Left ventricle myocardium inferior (tissue), 1 donor: ENCODE measurements at places on chromosomes 11 and 22.

DNA sequence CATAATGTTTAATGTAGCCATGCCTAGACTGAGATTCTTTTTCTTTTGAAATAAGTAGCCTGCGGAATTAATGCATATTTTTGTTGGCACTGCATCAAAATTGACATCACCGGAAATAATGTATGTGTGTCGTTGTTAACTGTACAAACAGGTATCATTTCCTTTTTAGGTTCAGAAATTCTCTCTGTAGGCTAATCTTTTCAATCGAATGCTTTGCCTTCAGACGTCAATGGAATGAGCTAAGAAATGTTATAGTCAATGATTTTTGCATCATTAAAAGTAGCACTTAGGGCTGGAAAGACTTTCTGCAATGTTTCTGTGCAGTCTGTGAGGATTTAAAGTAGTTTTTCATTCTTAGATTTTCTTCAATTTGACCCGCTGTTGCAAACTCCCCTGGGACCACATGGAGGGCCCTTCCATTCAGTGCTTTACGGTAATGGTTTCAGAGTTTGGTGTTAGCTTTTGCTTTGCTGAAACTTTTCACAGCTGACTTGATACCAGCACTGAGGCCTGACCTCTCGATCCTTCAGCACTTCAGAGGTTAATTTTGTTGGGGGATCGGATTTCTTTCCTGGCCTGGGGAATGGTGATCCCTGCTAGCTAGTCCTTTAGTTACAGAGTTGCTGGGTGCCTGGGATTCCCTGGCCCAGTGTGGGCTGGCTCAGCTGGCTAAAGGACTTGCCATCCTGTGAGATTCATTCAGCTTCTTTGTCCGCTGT lies 137.8 kb downstream of the DBX1 start:
- DNase-seq, result no peak

DNA sequence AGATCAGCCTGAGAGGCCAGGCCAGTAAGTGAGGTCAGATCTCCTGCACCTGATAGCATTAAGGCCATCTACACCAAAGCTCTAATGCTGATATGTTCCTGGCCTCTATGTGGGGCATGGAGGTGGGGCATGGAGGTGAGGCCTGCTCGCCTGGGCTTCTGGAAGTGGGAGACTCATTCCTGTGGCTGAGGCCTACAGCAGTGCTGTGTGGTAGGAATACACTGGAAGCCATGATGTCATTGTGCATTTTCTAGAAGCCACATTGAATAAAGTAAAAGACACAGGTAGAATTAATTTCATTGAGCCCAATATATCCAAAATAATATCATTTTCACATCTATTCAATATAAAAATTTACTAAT lies 2.7 kb downstream of the PNPLA3 start:
- DNase-seq, result no peak

DNA sequence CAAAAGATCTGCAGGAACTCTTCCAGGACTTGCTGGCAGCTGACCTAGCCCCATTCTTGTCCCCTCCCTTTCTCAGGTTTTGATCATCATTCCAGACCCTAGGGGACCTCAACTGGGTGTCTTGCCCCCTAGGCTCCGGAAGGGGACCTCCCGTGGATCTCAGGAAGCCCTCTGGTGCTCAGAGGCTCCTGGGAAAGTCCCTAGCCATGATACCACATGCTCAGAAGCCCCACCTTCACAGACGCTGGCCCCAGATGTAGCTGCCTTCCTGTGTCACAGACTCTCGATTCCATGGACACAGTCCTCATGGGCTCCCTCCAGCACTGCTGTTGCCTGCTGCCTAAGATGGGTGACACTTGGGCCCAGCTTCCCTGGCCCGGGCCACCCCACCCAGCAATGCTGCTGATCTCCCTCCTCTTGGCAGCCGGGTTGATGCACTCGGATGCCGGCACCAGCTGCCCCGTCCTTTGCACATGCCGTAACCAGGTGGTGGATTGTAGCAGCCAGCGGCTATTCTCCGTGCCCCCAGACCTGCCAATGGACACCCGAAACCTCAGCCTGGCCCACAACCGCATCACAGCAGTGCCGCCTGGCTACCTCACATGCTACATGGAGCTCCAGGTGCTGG lies at the start of gene LRRC55:
LRRC55 (plus strand) TSS at position 276 of the 628 bp plus-strand sequence; CDS start at position 346, 70 bp downstream.
- no peak for DNase-seq

- no peak for DNase-seq
Observed at GRCh38 chr11:102990145-102990544, 34.6 kb upstream of the MMP13 start.

DNA sequence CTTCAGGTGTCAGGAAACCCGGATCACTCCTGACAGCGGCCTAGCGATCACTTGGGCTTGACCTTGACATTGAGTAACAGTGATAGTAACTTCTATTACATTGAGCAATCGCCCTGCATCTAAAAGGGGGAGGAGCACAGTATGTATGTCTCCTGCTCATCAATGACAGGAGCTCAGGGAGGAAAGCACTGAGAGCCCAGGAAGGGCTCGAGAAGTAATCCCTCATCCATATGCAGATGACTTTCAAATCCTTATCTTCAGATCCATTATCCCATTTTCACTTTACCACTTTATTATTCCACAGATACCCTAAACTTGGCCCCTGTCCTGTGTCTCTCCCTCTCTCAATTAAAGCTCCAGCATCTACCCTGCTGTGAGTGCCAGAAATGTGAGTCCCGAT lies 47.8 kb downstream of the ABTB2 start:
- DNase-seq, result no peak

- DNase-seq, result no peak
Observed at GRCh38 chr22:26429458-26430286, 612 bp downstream of the ASPHD2 start.

DNA sequence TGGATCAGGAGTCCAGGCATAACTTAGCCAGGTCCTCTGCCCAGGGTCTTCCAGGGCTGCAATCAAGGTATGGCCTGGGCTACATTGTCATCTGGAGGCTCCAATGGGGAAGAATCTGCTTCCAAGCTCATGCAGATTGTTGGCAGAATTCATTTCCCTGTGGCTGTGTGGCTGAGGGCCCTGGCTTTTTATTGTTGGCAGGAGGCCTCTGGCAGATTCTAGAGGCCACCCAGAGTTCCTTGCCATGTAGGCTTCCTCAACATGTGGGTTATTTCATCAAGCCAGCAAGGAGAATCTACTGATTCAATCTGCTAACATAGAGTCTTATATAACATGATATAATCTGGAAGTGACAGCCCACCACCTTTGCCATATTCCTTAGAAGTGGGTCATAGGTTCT lies 16.4 kb upstream of the EP300 start:
- no peak for DNase-seq

- no peak for DNase-seq
Observed at GRCh38 chr22:24796860-24797259, 9.2 kb upstream of the SGSM1 start.

- peak; percentile 43 for DNase-seq
Observed at GRCh38 chr22:19767427-19768341, 7.1 kb downstream of the TBX1 start.

DNA sequence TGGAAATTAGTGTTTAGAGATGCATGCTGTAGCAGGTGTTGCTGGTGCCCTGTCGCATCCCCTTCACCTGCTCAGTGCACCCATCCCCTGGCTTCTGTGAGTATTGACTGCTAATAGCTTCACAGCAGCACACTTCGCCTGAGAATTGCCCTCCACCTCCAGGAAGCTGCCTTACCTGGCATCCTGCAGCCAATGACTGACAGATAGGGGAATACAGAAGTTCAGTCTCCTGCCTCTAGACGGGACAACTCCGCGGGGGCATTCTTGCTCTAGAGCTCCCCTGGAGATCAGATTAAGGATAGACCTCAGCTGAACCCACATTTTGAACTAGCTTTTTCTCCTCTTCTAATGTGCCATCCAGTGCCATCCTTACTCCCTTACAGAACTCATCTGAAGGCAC lies 9.3 kb upstream of the CD3E start:
- no peak for DNase-seq

- DNase-seq, result peak; percentile 45
Observed at GRCh38 chr11:122628810-122629555, 26.5 kb upstream of the UBASH3B start.

DNA sequence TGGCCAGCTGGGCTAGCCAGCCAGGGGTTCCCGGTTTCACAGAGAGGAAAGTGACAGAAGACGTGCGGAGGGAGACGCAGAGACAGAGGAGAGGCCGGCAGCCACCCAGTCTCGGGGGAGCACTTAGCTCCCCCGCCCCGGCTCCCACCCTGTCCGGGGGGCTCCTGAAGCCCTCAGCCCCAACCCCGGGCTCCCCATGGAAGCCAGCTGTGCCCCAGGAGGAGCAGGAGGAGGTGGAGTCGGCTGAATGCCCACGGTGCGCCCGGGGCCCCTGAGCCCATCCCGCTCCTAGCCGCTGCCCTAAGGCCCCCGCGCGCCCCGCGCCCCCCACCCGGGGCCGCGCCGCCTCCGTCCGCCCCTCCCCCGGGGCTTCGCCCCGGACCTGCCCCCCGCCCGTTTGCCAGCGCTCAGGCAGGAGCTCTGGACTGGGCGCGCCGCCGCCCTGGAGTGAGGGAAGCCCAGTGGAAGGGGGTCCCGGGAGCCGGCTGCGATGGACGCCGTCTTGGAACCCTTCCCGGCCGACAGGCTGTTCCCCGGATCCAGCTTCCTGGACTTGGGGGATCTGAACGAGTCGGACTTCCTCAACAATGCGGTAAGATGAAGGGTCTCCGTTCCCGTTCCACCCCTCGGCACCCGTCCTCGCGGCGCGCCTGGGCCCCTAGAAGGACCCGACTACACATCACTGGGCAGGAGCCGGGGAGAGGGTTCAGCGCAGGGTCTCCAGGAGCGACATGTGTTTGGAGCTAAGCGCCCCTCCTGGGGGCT lies at the start of gene CREB3L1:
CREB3L1 (plus strand) TSS at position 41 of the 765 bp plus-strand sequence; CDS start at position 491, 450 bp downstream.
- DNase-seq, result peak; percentile 60

- no peak for DNase-seq
Observed at GRCh38 chr11:127791844-127792243, 791.3 kb upstream of the KIRREL3 start.

DNA sequence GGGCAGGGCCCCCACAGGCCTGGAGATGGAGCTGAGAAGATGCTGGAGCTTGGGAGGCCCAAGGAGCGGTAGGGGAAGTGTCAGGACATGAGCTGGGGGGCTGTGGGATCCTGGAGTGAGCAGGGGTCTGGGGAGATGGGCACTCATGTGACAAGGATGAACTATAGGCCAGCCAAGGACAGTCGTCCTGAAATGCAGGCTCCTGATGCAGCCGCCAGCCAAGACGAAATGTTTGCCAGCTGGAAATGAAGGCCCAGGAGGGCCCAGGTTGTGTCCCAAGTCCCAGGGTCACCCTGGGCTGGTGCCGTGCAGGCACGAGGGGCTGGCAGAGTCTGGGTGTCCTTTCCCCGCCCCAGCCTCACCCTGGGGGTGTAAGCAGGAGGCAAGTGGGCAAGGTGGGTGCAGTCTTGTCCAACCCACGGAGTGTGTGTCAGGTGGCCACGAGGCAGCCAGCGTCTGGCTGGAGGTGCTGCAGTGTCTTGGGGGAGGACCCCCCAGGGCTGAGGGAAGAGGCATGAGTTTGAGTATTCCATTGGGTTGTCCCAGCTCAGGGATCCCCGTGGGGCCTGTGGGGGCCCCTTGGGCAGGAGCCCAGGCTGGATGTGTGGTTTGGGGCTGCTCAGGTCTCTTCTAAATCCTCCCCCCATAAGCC lies 21.4 kb downstream of the MRGPRG start:
- DNase-seq, result no peak

DNA sequence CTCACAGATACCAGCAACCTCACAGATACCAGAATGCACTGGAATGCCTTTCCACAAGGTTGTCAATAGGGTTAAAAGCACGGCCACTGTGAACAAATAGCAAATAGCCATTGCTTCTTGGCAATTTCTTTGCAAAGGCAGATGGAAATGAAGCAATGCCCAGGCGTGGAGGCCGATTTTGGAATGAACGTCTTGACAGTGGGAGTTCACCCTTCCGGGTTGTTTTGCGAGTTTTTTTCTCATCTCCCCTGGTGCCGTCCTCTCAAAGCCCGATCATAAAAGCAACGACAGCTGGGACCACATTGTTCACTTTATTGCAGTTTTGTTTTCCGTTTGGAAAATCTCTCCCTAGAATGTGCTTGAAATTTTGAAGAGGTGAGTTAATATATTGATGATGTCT lies 38.0 kb upstream of the CD82 start:
- DNase-seq, result peak; percentile 35

DNA sequence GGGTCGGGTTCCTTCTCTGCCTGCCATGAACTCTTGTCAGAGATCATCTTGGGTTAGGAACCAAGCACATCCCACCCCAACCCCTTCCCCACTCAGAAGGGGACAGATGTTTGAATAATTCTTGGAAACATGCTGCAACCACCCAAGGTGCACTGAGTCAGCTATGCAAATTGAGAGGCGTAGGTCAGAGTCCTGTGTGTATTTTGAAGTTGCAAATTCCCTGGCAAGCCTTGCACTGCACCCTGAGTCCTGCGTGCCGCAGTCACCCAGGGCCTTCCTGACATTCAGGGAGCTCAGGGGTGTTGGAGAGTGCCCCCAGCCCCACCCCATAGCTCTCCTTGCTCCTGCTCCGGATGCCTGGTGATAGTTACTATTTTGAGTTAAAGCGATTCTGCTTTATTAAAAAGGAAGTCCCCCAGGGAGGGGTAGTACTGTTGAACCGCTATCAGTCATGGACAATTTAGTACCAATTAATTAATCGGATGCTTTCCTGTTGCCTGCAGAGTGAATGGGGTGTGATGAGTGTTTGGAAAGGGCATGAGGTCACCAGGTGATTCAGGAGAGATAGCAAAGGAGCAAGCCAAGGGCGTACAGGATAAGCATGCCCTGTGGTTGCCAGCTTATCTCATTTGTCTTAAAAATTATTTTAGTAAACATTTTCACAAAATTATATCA lies 123.7 kb downstream of the GRIK4 start:
- no peak for DNase-seq
